BJ (cell line): ENCODE measurements at places on chromosomes 6 and 20.

- no peak for DNase-seq
Observed at GRCh38 chr20:56513161-56514150, 11.1 kb upstream of the FAM209A start.

- DNase-seq, result no peak
Observed at GRCh38 chr6:125107896-125108295, 45.7 kb upstream of the TPD52L1 start.

DNA sequence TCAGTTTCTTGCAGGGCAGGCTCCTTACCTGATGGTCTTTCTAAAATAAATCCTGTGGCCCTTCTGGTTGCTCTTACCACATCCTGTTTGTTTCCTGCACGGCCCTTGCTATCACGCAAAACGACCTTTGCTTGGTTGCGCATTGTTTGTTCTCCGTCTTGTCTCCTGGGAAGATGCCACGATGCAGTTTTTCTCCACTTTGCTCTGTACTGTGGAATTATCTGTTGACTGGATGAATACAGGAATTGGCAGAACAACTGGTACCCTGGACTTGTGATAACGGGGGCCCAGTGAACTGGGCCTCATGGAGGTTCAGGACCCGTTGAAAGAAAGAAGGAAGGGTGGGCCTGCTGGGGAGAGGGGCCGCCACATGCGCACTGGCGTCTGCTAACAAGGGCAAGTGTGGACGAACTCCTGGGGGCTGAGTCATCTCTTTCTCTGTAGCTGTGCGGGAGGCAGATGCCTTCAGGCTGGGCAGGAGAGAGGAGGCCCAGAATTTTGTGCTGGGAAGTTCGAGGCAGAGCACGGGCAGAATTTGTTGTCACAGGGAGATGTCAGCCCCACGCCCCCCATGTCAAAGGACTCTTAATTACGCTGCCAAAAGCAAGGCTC lies 139.9 kb downstream of the BMP7 start:
- DNase-seq, result no peak

DNA sequence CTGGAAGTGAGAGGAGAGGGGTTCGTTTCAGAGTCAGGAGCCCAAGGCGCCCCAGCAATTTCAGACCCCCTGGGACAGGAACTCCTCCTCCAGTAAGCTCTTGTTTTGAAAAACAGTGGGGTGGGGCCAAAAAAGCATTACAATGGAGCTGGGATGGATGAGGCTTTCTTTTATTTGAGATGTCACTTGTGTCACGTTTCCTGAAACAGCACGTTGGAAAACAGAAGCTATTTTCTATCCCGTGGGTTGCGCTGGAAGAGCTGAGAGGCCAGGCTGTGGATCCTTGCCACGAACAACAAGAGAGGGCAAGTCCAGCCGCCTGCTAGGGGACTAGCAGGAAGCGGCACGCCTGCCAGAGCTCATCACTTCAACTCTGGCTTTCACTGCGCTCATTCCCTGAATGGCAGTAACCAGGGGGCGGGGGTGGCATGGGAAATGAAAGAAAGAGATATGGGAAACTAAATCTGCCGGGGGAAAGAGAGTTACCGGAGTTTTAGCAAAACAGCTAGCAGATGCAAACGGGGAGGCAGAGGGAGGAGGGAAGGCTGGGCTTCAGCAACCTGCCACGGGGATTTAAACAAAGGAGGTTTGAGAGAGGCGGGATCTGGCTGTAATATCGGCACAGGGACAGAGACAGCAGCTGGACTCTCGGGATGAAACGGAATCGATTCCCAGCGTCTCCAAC lies 34.6 kb downstream of the GCNT2 start:
- no peak for DNase-seq

DNA sequence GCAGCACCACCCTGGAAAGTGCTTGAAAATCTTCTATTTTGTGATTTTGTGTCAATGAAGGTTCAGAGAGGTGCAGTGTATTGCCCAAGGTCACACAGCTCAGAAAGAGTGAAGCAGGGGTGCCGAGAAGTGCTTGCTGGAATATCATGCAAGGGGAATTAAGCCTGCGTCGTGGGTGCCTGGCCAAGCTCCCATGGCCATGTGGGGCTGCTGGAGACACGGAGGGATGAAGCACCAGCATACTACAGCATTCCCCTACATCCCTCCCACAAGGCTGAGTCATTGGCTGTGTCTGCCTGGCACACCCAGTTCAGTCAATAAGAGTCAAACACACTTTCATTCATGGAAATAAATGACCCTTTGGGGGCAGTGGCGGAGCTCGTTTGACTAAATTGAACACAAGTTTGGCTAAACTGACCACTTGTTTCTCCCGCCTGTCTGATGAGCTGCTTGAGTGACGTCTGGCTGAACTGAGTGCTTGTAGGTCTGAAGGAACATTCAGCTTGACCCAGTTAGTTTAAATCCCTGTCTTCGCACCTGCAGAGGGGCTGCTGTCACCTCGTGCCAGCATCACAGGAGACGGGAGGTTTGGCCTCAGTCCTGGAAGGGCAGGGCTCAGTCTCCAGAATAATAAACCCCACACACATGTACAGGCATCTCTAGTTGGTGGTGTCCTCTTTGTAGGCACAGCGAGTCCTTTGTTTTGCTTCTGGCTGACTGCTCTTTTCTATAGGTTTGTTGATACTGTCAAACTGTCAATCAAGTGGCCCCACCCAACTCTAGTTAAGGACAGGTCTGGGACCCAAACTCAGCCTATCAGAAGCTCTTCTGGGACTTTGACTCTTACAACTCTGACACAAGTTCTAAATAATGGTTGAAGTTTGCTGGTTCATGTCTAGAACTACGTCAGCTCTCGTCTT lies 8.4 kb upstream of the TGM2 start:
- peak; percentile 71 for DNase-seq

DNA sequence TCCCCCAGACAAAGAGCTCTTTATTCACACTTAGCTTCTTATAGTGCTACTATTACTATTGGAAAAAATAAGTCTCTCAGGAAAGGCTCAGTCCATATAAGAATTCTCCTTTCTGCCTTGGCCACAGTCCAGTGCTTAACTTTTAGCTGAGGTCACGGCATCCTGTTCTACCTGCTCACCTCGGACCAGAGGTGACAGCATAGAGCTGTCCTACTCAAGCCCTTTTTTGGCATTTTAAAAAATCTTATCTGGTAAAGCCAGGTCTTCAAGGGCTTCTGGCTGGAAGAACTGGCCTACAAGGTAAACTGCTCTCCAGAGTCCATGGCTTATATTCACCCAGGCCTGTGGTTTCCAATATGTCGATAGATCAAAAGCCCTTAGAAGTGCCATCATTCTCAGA lies 109.7 kb downstream of the RCAN2 start:
- no peak for DNase-seq

DNA sequence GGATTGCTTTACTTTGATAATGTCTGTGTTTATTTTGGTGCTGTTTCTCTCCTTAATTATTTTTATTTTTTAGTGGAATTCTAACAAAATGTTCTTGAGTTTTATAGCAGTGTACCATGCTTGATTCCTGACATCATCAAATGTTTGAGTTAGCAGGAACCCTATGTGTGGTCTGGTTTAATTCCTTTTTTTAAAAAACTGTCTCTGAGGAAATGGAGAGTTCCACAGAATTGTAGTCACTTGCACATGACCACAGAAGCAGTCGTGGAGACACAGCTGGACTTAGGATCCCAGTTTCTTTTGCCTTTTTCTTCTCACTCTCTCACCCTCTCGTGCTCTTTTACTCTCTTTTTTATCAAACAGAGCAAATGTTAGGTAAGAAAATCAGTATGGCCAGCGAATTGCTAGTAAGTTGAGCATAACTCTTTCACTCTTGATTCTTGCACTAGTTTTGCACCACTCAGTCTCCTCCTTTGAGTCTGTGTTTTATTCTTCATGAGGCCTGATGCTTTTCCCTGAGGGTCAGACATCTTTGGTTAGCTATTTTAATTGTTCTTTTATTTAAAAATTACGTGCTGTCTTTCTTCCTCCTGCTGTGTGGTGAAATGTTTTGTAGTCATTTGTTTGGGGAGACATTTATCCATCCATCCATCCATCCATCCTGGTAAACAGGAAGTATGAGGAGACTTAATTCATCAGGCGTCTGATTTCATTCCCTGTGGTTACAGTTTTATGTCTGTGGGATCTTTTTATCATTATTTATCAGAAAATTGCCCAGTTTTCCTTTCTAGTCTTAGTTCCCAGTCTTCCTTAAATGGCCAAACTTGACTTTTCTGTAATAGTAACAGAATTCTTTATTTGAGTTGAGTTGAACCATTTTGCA lies 83.0 kb downstream of the SCAF8 start:
- DNase-seq, result peak; percentile 73

DNA sequence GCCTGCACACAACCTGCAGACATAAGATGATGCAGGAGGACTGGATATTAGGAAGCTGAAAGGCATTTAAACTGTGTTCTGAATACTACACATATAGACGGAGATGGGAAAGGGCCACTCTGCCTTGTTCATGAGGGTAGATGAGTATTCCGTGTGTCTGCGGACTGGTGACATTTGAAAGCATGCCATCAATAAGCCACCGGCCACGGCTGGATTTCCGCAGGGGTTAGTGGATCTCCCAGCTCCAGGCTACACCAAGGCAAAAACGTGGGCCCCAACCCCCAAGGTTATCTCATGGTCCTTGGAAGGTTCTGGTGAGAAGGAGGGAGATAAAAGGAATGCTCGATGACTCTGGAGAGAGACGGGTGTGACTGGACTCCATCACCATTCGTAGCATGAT lies 78.6 kb upstream of the THBS2 start:
- DNase-seq, result no peak

GRCh38 chr6:27495386-27496135 lies 22.7 kb upstream of the ZNF184 start:
- DNase-seq, result no peak

- DNase-seq, result no peak
Observed at GRCh38 chr20:61753987-61754956, 311.4 kb downstream of the TAF4 start.

- no peak for DNase-seq
Observed at GRCh38 chr6:50826037-50826761, 7.5 kb downstream of the TFAP2B start.

DNA sequence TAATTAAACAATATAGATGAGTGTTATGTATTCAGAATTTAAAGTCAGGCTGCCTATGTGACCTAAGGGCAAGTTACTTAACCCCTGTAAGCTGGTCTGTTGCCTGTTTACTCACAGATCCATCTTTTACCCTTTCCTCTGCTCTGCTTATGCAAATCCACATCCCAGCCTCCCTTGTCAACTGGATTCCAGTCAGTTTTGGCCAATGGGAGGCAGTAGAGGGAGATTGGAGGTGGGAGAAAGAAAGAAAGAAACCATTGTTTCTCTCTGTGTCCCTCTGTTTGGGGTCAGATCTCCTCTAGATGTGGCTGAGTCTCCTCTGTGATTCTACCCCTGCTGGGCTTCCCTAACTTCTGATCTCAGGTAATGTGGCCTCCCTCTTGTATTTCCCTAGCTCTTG lies 266.8 kb upstream of the PLN start:
- DNase-seq, result no peak

- DNase-seq, result no peak
Observed at GRCh38 chr6:99241905-99242534, 107.5 kb downstream of the FAXC start.

DNA sequence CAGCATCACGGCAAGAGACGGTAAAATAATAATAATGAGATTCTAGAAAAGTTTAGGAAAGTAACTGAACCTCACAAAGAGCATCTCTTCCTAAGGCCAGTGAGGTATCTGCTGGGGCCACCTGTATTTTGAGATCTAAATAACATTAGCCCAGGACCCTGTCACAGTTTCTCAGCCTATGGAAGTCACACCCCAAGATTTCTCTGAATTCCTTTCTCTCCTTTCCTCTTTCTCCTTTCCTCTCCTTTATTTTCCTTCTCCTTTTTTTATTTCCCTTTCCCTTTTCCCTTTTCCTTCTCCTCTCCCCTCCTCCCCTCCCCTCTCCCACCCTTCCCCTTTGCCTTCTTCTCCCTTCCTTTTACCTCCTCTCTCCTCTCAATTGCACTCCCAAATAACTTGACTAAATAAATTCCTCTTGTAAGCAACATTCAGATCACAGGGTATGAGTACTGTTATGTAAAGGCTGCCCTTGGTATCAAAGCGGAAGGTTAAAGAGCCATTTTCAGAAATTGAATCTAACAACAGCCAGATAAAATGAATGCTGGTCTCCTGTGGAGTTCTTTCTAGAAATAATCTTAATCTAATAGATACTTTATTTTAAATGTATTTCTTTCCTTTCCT lies 506.2 kb downstream of the EPM2A start:
- DNase-seq, result no peak

GRCh38 chr20:53527196-53527595 lies 66.4 kb downstream of the ZNF217 start:
- no peak for DNase-seq

- DNase-seq, result no peak
Observed at GRCh38 chr6:162543221-162543620, 184.3 kb downstream of the PRKN start.
